CD8-positive, alpha-beta memory T cell (primary cell): ENCODE measurements at places on chromosomes 11 and 22. TPM values are rescaled to one million over a fixed set of nuclear protein-coding genes. Genes with fewer than 3 reads are reported as not detected.

DNA sequence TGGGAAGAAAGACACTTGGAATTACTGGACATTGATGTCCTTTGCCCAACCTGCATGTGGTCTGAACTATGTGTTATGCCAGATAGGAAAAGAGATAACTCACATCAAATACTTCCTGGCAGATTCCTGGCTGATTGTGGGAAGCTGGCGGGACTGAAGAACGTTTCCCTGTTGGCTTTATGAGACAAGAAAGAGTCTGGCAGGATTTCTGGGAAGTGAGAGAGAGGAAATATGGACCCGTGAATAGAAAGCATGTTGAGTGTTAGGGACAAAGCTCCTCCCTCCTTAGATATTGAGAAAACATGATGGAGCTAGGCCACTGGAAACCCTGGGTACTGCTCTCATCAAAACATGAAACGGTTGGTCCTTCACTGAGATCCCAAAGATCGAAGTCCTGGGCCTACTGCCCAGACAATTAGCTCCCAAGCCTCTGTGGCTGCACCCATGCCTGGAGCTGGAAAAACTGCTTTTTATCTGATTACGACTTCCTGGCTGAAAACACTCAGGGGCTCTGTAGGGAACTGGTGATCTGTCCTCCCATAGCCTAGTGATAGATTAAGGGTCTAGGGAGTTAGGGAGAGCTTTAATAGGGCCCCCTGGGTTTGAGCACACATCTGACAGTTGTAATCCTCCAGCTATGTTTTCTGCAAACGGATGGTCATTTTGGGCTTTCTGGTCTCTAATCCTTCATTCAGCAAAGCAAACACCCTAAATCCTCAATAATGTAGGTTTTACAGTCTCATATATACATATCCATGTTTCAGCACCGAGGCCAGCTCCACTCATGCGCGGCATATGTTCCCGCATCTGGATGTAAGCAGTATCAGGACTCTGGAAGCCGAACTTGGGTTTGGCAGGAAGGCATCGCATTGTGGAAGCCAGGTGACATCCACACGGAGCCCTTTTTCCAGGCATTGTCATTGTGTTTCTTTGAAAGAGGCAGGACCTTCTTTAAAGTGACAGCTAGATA is 6.1 kb upstream of the B3GAT1 start:
- H3K4me1 ChIP-seq, result no peaks in the 10 kb centered on the region
- no peak overlapping the region for H3K4me3 ChIP-seq
- H3K36me3 ChIP-seq, result no peaks in the 10 kb centered on the region
- H3K27me3 ChIP-seq, result no peaks in the 10 kb centered on the region
- no peak for DNase-seq
- H3K27ac ChIP-seq, result no peak overlapping the region

DNA sequence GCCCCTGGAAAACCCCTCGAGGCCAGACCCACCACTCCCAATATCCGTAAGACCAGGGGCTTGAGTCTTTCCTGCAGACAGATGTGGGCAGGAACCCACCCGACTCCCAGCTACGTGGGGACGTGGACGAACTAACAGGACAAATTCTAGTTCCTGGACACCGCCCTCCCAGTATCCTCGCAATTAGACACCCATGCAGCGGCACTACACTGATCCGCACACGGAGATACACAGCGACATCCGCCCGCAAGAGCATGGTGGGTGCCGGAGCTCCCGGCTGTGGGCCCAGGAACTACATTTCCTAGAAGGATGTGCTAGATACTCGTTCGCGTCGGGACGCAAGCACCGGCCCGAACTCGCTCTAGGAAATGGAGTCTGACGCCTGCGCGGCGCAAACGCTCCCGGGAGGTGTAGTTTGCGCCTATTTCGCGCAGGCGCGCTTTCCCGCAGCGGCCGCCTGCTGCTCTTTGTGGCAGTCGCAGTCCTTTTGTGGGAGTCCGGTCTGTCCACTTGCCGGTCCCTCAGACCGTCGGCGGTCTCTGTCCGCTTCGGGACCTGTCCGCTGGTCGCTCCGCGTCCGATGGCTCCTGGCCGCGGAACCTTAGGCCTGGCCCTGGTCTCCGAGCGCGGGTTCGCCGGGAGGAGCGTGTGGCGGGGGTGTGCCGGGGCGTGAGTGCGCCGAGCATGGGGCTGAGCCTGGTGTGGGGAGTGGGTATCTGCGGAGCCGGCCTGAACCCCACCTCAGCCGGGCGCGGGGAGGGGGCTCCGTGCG is at the start of gene ZNF74:
ZNF74 (plus strand) TSS at position 447 of the 772 bp plus-strand sequence. CDS start 478 bp downstream, outside the sequence.
- peak within 1 kb of the TSS; percentile 71 for H3K4me3 ChIP-seq
- peak; percentile 76 for DNase-seq

DNA sequence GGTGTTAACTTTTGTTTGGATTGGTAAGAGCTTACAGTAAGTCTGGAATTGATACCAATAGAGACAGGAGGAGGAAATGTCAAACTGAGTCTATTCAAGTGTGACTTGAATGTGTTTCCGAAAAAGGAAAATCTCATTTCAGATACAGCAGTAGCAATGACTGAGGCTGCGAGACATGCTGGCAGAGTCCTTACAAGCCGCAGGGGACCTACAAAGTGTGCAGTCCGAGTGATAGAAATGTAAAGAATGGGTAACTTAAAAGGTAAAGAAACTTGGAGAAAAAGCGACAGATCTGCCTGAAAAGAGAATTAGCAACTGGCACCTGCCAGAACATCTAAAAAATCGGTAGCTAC is 444 bp downstream of the CWF19L2 start:
- peak overlapping the region; percentile 72 for H3K27ac ChIP-seq
- no peak for DNase-seq
- peaks cover 5% of the 10 kb centered on the region for H3K36me3 ChIP-seq
- peak overlapping the region; percentile 74 for H3K4me3 ChIP-seq
- peaks cover 11% of the 10 kb centered on the region for H3K4me1 ChIP-seq
- no peaks in the 10 kb centered on the region for H3K27me3 ChIP-seq

DNA sequence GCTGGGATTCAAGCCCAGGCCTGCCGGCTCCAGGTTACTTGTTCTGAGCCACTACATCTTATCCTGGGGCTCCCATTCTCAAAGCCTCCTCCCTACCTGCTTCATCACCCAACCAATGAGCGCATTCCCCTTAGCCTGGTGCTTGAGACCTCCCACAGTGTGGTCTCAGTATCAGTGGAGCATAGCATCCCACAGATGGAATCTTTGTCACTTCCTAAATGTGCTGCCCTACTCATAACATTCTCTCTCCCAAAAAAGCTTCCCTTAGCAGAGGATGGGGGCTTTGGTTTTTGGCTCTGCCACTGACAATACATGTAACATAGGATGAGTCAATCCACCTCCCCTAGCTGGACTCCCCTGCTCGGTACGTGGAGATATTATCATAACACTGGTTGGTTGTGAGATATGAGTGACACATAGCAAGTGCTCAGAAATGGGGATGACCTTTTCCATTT is 28.8 kb downstream of the TEAD1 start:
- no peak overlapping the region for H3K4me3 ChIP-seq
- H3K27ac ChIP-seq, result no peak overlapping the region
- H3K36me3 ChIP-seq, result no peaks in the 10 kb centered on the region
- no peaks in the 10 kb centered on the region for H3K27me3 ChIP-seq
- DNase-seq, result no peak

DNA sequence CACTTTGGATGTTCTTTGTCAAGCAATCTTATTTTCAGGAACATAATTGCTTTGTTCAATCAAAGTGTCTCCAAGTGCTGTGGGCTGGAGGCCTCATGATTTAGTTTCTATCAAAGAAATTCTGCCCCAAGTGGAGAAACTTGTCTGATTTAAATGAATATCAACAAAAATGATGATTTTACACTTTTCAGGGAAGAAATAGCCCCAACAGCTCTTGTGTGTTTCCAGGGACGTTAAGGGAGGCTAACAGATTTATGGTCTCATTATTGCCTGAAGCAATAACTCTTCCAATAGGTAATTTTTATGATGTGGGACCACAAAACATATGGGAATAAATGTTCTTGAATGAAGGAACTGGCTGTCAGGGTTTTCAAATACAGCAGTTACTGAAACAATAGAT is 699.1 kb downstream of the FAM181B start:
- no peaks in the 10 kb centered on the region for H3K4me1 ChIP-seq
- no peaks in the 10 kb centered on the region for H3K36me3 ChIP-seq
- H3K27me3 ChIP-seq, result no peaks in the 10 kb centered on the region
- no peak for DNase-seq
- H3K4me3 ChIP-seq, result no peak overlapping the region

DNA sequence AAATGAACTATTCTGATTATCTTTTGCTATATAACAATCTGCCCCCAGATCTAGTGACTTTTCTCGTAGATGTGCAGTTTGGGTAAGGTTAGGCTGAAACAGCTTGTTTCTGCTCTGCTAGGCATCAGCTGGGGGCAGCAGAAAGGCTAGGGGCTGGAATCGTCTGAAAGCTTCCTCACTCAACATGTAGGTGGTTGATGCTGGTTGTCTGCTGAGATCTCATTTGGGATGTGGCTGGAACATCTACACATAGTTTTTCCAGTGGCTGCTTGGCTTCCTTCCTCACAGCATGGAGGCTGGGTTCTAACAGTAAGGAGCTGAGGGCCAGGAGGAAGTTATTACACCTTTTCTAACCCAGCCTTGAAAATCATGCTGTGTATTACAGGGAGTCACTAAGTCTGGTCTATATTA is 30.2 kb downstream of the USP47 start:
- H3K36me3 ChIP-seq, result no peaks in the 10 kb centered on the region
- H3K27ac ChIP-seq, result no peak overlapping the region
- H3K27me3 ChIP-seq, result no peaks in the 10 kb centered on the region
- no peak overlapping the region for H3K4me3 ChIP-seq
- no peak for DNase-seq

DNA sequence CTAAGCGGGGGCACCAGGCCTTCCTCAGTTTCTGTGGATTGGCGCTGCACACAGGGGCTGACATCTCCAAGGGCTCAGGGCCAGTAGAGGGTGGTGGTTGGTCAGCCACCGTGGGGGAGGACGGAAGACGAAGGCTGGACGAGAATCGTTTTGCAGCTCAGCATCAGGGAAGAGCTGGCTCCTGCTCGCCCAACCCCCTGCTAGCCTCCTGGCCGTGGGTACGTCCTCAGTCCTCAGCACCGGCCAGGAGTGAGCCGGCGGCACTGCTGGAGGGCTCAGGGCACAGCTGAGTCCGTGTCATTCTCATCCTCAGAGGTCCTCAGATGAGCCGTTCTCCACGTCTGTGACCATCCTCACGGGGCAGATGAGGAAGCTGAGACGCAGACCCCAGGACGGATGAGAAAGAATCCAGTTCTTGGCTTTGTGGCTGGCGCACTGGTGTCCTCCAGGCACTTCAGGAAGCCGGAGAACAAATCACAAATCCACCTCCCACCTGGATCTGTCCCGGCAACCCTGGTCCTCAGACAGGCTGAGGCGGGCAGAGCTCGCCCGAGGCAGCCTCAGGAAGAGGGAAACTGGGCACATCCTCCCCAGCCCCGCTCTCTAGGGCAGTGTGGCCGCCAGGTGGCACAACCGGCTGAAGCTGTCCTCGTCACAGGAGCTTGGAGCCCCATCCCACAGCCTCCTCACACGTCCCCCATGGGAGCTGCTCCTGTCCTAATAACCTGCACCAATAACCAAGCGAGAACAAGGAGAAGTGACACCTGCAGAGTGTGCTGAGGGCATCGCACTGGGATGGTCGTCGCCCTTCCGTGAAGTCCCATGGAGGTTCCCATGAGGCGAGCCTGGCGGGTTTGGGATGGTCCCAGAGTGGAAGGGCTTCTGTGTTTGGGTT is 393.7 kb downstream of the BRD1 start:
- no peak overlapping the region for H3K4me3 ChIP-seq
- DNase-seq, result no peak
- no peaks in the 10 kb centered on the region for H3K36me3 ChIP-seq
- H3K27me3 ChIP-seq, result no peaks in the 10 kb centered on the region
- H3K27ac ChIP-seq, result no peak overlapping the region
- H3K4me1 ChIP-seq, result no peaks in the 10 kb centered on the region

GRCh38 chr11:74307434-74307833 is 4.0 kb downstream of the P4HA3 start:
- H3K4me1 ChIP-seq, result peaks cover 6% of the 10 kb centered on the region
- H3K36me3 ChIP-seq, result no peaks in the 10 kb centered on the region
- no peak overlapping the region for H3K27ac ChIP-seq
- no peak for DNase-seq

- no peaks in the 10 kb centered on the region for H3K27me3 ChIP-seq
- no peaks in the 10 kb centered on the region for H3K36me3 ChIP-seq
- H3K4me3 ChIP-seq, result no peak overlapping the region
- H3K4me1 ChIP-seq, result no peaks in the 10 kb centered on the region
- H3K27ac ChIP-seq, result no peak overlapping the region
Observed at GRCh38 chr11:131409345-131409744, 38.9 kb downstream of the NTM start.

DNA sequence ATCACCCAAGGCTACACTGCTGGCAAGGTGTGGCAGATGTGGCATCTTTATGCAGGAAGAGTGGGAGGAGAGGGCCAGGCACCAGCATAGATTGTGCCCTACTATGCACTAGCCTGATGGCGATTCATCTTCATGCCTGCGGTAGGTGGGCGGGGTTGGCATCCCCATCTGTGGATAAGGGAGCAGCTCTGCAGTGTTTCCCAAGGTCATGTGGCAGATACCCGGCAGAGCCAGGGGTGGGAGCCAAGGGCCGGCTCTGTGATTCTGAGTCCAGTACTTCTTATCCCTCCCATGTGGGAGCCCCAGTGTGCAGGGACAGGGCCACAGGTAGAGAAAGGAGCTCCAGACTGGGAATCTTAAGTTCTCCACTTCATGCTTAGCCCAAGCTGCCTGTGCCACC is 20.0 kb downstream of the CD82 start:
- no peak for DNase-seq
- peaks cover 5% of the 10 kb centered on the region for H3K4me1 ChIP-seq
- H3K4me3 ChIP-seq, result no peak overlapping the region
- H3K36me3 ChIP-seq, result peaks cover 7% of the 10 kb centered on the region

DNA sequence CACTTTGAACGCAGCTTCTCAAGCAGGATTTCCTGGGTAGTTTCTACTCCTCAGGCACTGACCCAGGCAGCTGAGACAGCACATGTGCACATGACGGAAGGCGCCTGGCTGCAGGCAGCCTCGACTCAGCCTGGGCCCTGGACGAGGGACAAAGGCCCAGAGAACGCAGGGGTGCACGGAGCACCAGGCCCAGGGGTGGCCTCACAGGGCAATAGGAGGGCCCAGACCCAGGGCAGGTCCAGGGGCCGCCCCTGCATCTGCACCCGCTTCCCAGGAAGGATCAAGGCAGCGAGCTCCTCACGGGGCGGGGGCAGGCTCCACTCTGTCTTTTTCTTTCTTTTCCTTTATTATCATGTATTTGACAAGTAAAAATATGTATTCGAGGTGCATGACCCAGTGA is 208.4 kb downstream of the BRD1 start:
- no peak overlapping the region for H3K4me3 ChIP-seq
- H3K27ac ChIP-seq, result no peak overlapping the region
- no peaks in the 10 kb centered on the region for H3K36me3 ChIP-seq
- no peaks in the 10 kb centered on the region for H3K4me1 ChIP-seq
- H3K27me3 ChIP-seq, result no peaks in the 10 kb centered on the region

DNA sequence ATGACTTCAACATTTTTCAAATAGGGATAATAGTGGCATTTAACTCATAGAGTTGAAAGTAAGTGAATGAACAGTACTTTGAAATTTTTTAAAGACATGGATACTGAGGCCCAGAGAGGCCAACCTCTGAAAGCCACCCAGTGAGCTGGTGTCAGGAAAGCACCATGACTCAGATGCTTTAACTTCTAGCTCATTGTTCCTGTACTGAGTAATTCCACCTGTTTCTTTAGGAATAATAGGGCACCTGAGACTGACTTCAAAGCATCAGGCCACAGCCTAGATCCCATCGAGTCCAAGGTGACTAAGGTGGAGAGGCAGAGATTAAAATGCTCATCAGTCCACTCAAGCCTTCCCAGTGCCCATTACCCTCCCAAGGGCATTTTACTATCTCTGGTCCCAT is 491.8 kb upstream of the TENM4 start:
- H3K4me3 ChIP-seq, result no peak overlapping the region
- no peaks in the 10 kb centered on the region for H3K4me1 ChIP-seq
- no peak overlapping the region for H3K27ac ChIP-seq

Gene HTR3B
- polyA plus RNA-seq, result not detected

Gene CHST1
- polyA plus RNA-seq, result not detected

Gene PIK3IP1
- polyA plus RNA-seq, result 350 TPM

Gene C22orf42
- not detected for polyA plus RNA-seq

Gene OPCML
- not detected for polyA plus RNA-seq

Gene DYNC2H1
- 1.1 TPM for polyA plus RNA-seq
